ENCODE measurements at places on chromosomes 2 and 18.

- no peak for DNase-seq
Measured at GRCh38 chr2:220053919-220054318, 426.5 kb downstream of the SLC4A3 start.

GRCh38 chr2:127705391-127706065, 4.2 kb downstream of the SFT2D3 start:
- DNase-seq, result no peak

DNA sequence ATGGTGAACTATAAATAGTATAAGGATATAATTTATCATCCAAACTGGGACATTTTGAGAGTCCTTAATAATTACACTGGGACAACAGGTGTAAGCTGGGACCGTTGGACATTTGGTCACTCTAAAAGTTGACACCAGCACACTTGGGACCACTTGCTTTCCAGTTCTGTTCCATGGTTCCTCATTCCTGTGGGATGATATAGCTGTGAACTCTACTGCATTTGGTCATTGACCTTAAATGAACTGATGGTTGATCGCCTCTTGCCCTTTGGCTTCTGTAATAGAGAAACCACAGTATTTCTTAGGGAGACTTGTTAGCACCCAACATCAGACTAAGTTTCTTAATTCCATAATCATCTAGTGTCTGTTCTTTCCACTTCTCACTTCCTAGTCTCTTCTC, 46.7 kb downstream of the EML6 start:
- no peak for DNase-seq

GRCh38 chr2:112301171-112301584, 25.8 kb downstream of the ZC3H6 start:
- DNase-seq, result no peak

- no peak for DNase-seq
Measured at GRCh38 chr18:3046216-3046808, 33.4 kb upstream of the LPIN2 start.

DNA sequence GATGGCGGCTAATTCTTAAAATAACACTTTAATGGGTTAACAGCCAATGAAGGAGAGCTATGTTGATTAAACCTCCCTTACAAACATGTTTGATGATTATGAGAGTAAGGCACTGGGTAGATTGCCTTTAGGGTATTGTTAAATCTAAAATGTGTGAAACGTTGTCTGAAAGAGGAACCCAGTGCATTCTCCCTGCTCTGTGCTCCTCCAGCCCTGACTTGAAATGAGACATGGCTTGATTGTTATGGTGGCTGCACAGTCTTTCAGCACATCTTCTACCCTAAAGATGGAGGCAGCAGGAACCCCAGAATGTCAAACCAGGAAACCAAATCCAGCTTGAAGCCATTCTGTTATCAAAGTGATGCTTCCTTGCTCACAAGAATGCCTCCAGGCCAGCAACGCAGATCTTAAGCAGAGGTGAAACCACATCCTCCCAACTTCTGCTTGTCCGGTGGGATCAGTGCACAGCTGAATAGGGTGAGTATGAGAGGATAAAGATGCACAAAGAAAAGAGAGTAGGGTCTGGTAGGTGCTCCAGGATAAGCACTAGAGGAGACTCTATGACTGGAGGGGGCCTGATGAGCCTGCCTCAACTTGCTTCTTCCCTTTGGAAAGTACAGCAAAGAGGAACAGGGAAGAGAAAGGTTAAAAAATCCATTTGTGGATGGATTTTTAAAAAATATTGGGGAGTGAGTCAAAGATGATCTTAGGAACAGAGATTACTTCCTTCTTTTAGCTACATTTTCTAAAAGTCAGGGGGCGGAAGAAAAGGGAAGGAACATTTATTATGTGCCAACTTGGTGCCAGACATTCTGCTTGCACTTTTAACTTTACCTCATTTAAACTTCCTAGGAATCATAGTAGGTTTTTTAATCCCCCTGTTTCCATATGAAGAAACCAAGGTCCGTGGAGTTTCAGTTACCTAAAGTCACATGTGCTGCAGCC, 523.0 kb downstream of the TXNL1 start:
- DNase-seq, result no peak

DNA sequence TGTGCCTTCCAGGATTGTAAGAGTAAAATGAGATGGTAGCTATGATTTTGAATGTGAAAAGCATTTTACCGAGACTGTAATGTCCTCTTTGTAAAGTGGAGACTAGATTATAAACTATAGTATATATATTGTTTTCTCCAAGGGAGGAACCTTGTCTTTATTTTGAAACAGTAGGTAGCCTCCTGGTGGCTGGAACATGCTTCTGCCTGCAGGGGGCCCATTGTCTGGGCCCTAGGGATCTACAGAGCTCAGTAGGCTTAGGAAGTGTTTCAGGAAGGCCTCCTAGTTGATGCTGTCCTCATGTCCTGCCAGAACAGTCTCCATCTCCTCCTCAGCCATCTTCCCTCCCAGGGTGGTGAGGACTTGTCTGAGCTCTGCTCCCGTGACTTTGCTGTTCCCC, 3.0 kb downstream of the PIKFYVE start:
- DNase-seq, result no peak

DNA sequence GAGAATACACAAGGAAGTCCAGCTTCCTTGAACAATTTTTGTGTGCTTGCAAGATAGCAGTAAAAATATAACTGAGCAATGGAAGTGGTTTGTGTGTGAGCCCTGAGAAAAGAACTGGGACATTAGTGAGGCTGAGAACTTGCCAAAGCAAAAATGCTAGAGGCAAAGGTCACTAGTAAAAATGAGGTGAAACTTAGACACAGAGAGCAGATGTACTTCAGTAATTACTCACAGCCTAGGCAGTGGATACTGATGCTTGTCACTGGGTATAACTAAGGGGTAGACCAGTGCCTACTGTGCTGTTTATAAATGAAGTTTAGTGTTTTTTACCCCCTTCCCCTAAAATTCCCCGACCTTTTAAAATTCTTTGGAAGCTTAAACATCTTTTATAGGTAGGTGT, 450.1 kb downstream of the LPIN1 start:
- no peak for DNase-seq

DNA sequence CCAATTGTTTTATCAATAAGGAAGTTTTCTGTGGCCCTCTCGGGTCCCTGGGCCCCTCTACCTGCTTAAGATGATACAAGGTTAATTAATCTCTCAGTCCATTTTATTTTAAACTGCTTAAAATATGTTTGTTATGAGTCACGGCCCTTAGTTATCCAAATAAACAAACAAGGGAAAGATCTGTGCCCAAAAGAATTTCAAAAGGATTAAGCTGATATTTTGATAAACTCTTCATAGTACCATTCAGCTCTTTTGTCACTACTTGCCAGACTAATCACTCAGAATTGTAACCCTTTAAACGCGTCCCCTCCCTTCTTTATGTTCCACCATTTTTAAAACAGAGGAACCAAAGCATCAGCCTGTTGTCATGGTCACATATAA, 144.7 kb upstream of the STK17B start:
- DNase-seq, result no peak

DNA sequence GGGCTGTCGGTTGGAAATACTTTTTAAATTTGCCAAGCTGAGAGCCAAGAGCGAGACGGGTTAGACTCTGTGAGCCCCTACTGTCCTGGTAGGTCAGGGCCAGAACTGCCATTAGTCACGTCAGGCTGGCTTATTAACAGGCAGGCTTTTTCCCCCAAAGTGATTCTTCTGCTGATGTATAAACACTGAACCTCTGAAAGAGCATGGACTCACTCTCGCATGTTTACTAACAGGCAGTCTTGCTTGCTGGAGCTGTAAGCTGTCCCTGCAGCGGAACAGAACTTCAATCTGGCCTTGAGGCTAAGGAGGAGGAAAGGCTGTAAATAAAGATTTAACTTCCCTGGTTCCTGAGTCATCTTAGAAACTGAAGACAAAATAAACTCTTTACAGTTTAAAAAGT, 288.4 kb downstream of the PIEZO2 start:
- DNase-seq, result no peak

DNA sequence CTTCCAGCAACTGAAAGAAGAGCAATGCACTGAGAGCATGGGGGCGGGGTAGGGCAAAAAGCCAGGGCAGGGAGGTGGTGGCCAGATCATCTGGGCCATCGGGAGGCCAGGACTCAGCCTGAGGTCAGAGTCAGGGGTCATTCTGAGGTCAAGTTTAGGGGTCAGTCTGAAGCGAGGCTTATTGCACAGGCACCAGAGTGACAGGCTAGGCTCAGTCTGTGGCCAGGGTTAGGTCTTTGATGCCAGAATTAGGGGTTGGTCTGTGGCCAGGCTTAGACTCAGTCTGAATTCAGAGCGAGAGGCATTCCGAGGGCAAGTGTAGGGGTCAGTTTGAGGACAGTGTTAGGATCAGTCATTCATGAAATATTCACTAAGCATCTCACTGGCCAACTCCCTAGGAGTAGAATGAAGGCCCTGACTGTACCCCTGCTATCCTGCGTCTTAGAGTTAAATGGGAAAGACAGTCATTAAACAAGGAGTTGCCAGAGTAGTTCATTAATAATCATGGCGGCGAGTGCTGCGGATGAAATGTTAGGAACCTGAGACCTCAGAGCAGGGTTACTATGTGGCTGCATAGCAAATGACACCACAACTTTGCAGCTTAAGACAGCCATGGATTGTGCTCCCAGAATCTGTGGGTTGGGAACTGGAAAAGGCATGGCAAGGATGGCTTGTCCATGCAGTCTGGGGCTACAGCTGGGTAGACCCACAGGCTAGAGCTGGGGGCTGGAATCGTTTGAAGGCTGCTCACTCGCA, 198.7 kb downstream of the CYP26B1 start:
- DNase-seq, result no peak

DNA sequence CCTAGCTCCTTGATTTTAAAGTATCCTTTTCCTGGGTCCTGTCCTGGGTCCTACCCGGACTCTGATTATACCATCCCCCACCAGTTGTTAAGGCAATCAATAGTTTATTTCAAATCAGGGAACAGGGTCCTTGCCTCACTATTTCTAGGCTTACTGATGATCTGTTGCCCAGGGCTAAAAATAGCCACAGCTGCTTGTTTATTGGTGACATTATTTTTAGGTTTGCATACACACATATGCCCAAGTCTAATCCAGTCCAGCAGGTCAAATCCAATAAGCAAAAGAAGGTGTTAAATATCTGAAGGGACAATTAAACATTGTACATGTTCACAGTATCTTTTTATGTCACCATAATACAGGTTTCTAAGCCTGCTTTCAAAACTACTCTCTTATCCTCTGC, 66.0 kb downstream of the RAB10 start:
- DNase-seq, result no peak

- DNase-seq, result no peak
Measured at GRCh38 chr2:70565039-70565731, 11.6 kb upstream of the TGFA start.

DNA sequence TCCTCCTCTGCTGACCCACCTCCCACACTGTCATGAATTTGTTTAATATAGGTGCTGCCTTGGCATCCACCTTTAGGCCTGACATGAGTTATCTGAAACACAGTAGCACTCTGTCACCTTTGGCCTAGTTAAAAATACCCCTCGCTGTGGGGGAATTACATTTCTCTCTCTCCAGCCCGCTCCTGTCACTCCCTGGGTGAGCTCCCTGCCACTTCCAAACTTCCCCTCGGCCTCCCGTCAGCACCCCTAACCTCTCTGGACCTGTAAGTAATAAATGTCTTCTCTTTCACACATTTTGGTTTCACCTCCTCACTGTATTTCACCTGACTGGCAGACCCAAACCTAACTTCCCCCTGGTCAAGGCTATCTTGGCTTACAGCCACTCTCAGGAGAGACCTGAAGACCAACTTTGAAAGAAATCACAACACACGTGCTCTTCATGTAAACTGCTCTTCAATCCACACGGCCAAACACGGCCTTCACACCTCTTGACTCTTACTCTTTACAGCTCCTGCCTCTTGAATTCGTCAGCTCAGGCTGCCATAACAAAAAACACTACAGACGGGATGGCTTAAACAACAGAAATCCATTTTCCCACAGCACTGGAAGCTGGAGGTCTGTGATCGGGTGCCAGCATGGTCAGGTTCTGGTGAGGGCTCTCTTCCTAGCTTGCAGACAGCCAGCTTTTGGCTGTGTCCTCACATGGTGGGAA, 28.3 kb downstream of the REEP1 start:
- DNase-seq, result no peak

DNA sequence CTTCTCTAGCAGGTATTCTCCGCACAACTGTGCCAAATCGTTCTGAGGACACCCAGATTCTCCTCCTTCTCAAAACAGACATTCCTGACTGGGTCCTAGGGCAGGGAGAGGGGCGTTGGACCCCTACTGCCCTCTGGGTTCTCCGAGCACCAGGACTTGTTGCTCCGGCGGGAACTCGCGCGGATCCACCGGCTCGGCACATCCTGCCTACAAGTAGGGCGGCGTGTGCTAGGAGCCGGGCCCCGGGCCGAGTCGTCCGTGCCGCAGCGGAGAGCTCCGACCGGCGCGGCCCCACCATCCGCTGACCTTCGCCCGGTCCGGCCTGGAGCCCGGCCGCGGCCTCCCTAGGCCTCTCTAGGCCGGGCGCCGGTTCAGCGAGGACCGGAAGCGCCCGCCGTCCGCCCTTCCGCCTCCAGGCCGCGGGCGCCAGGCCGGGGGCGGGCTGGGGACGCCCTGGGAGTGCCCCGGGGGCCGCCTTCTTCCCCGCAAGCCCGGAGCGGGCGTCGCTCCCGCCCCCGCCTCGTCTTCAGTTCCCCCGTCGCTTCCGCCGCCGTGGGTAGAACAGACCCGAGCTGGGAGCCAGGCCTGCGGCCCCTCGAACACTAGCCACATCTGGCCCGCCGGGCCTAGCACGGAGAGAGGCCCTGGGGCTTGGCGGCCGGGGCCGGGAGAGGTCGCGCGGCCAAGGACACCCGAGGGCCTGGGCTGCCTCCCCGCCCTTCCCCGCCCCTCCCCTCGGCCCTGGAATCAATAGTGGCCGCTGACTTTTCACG, 7.6 kb upstream of the ONECUT2 start:
- DNase-seq, result no peak
